Stimulated activated CD8-positive, alpha-beta memory T cell treated with anti-CD3 and anti-CD28 coated beads, Interleukin-7, amount 100 ng/mL, for 24 hours (primary cell): ENCODE measurements at places on chromosomes 3 and 15.

- no peak for DNase-seq
These were observed 204.7 kb upstream of the MCTP2 start for GRCh38 chr15:94026458-94027304.

DNA sequence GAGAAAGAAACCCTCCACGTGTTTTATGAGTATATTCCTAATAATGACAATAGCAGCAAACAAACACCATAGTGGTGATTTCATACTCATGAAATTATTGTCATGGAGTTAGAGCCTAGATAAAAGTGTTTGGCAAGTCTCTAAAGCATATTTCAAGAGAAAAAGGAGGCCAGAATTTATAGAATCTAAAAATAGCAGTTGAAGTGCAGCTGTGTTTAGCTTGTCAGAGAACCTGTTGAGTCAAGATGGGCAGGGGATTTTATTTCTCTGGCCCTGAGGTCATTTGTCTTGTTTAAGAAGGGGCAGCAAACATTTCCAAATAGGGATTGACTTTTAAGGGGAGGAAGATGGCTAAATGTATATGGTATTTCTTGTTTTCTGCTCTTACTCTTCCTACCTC is 279.6 kb upstream of the CTDSPL start:
- no peak for DNase-seq

DNA sequence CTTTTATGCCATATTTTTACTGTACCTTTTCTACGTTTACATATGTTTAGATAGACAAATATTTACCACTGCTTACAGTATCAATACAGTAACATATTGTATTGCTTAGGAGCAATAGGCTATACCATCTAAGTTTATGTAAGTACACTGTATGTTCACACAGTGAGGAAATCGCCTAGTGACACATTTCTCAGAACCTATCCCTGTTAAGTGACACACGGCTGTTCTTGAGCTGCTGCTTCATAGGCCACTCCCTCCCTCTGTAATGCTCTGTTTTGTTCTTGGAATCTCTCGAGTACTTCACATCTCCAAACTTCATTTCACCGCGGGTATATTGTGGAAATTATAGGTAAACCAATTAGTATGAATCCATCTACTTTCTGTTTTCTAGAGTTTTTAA is 13.4 kb upstream of the SELENOT start:
- no peak for DNase-seq

- no peak for DNase-seq
These were observed 100.3 kb downstream of the FRMD5 start for GRCh38 chr15:44094781-44095180.

GRCh38 chr3:48441940-48442339 is 1.9 kb downstream of the TMA7 start:
- DNase-seq = no peak

DNA sequence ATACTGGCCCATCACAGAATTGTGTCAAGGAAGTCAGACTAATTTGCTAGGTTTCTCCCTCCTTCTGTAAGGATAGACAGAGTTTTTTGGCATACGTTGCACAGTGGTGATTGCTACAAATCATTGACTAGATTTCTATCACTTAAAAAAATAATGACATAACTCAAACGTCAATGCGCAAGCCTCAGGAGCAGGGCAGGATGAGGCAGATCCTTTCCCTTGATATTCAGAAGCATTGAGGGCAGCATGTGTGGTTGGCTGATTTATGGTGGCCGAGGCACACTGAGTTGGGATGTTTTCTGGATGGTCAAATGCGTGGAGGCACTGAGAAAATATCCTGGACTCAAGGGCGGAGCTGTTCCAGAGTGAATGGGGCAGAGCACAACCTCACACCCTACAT is 14.4 kb downstream of the THSD4 start:
- no peak for DNase-seq

- DNase-seq = no peak
These were observed 78.4 kb upstream of the OSTN start for GRCh38 chr3:191120447-191121298.

GRCh38 chr3:8552223-8552762 is 50.7 kb downstream of the LMCD1 start:
- DNase-seq = no peak

DNA sequence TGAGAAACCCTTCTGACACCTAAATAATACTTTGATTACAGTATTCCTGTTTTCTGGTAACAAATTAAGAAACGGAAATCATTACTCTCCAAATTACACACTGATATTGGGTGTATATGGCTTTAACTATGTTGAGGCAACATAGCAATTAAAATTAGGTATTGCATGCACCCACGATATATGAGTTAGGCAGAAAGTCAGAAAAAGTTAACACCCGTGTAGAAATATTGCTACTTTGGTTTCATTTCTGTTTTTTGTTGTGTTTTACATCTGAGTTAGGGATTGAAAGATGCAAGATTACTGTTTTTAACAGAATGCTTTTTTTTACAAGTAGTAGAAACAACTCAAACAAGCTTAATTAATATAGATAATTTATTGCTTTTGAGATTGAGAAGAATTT is 327.8 kb downstream of the GBE1 start:
- DNase-seq = no peak

GRCh38 chr3:154660811-154661210 is 230.8 kb upstream of the GPR149 start:
- DNase-seq = no peak

- DNase-seq = no peak
These were observed 457.7 kb downstream of the EPHA3 start for GRCh38 chr3:89565098-89565497.

- no peak for DNase-seq
These were observed 495 bp downstream of the CDC25A start for GRCh38 chr3:48187579-48188265.

DNA sequence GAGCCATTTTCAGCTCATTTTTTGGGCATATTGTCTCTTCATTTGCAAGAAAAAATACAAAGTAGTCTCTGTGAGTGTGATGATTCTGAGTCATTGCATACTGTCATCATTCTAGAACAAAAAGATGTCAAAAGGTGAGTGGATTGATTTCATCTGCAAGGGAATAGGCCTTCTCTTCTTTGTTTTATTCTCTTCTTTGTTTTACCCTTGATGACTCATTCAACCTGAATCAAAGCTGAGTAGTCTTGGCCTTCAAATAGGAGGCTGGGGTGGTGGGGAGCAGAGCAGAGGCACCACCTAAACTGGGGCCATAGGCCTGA is 25.4 kb downstream of the CYP19A1 start:
- no peak for DNase-seq
